Right ventricle myocardium inferior (tissue), 1 donor: ENCODE measurements at places on chromosomes 2 and 18. TPM values are rescaled to one million over a fixed set of nuclear protein-coding genes. Genes with fewer than 3 reads are reported as not detected.

Gene RTP5
- not detected for total RNA-seq

Gene ASB3
- 9.2 TPM for total RNA-seq

Gene CDK5R2
- total RNA-seq, result not detected

Gene ANKZF1
- 26.6 TPM for total RNA-seq

Gene HOXD10
- not detected for total RNA-seq

Gene SCN2A
- total RNA-seq, result 0.16 TPM

Gene SPC25
- 0.60 TPM for total RNA-seq

Gene MYO3B
- not detected for total RNA-seq

Gene IL1R1
- 26.6 TPM for total RNA-seq

Gene ANKRD30B
- total RNA-seq, result not detected

Gene RNF125
- total RNA-seq, result 5.6 TPM

Gene D2HGDH
- 19.6 TPM for total RNA-seq

Gene ERICH2
- not detected for total RNA-seq

Gene RNASEH1
- 20.9 TPM for total RNA-seq

Gene EMILIN1
- total RNA-seq, result 25.8 TPM

Gene NEU2
- not detected for total RNA-seq

Gene DTNA
- 153 TPM for total RNA-seq

Gene NT5C1B
- total RNA-seq, result not detected

Gene ASB18
- 4.6 TPM for total RNA-seq

Gene TRIM54
- 282 TPM for total RNA-seq

Gene IMP4
- 63.7 TPM for total RNA-seq

Gene MDH1B
- total RNA-seq, result 0.68 TPM

Gene VWC2L
- not detected for total RNA-seq

Gene SLC5A7
- 0.11 TPM for total RNA-seq

Gene INPP5D
- total RNA-seq, result 5.2 TPM

Gene BCL11A
- total RNA-seq, result 37.5 TPM

Gene CDH7
- total RNA-seq, result not detected

Gene FSIP2
- total RNA-seq, result 0.11 TPM

Gene KLHL41
- 159 TPM for total RNA-seq

Gene CFAP65
- not detected for total RNA-seq

Gene LNPK
- total RNA-seq, result 38.8 TPM

Gene RGPD3
- 0.16 TPM for total RNA-seq

Gene ADCYAP1
- total RNA-seq, result not detected
